ENCODE measurements at places on chromosomes 5 and 9.

GRCh38 chr5:31530541-31531265 is 1.2 kb downstream of the DROSHA start:
- DNase-seq: no peak

DNA sequence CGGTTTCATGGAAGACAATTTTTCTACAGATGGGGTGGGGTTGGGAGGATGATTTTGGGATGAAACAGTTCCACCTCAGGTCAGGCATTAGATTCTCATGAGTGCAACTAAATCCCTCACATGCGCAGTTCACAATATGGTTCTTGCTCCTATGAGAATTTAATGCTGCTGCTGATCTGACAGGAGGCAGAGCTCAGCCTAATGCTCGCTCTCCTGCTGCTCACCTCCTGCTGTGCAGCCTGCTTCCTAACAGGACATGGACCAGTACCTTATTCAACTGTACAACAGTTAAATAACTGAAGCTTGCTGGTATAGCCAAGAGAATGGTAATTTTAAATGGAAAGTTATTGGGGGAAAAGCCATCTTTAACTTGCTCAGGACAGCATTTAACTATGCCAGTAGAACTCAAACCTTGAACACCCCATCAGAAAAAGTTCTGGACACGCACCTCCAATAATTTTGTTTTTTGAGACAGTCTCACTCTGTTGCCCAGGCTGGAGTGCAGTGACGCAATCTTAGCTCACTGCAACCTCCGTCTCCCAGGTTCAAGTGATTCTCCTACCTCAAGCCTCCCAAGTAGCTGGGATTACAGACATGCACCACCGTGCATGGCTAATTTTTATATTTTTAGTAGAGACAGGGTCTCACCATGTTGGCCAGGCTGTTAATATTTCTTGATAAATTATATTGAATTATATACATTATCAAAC is 27.7 kb downstream of the HMGCR start:
- no peak for DNase-seq

- DNase-seq: no peak
Observed at GRCh38 chr9:124792257-124793014, 15.5 kb downstream of the OLFML2A start.

DNA sequence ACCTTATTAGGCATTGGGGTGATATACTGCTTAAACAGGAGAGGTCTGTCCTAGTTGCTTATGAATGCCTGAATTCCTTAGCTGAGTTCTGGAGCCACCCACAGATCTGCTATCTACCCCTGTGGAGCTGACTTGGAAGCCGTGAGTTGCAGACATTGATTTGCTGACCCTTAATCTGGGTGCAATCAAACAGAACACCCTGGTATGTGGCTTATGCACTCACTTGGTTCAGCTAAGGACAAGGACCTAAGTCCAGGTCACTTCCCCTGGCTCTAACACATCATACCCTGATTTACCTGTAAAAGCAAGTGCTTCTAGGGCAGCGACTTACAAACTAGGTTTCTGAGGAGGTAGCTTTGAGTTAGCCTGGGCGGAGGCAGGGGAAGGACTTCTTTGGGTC is 41.6 kb upstream of the TLR4 start:
- no peak for DNase-seq

GRCh38 chr5:172365948-172366608 is 82.5 kb upstream of the UBTD2 start:
- DNase-seq: no peak

- no peak for DNase-seq
Observed at GRCh38 chr9:4301296-4301695, 1.4 kb upstream of the GLIS3 start.

DNA sequence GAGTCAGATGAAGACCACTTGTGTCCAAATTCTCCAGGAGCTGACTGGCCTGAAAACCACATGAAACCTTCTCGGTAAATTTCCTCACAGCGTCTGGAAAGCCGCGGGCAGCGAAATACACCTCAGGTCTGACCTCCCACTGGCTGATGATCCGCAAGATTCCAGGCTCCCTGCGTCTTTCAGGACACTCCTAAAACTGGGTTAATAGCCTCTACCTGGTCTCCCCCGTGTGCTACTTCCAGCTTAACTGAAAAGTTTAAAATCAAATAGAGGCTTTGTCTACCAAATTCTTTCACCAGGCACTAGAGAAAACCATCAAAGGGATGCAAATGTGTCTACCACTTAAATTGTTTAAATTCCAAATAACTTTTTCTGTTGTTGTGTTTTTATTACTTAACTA is 312.6 kb downstream of the DRD1 start:
- DNase-seq: no peak

- DNase-seq: no peak
Observed at GRCh38 chr9:24932785-24933184, 387.1 kb upstream of the IZUMO3 start.

GRCh38 chr9:95103281-95103771 is 214.2 kb downstream of the FANCC start:
- DNase-seq: peak; percentile 36

- DNase-seq: no peak
Observed at GRCh38 chr5:4831325-4831724, 308.8 kb upstream of the ADAMTS16 start.

- DNase-seq: no peak
Observed at GRCh38 chr5:114319236-114319635, 42.6 kb upstream of the KCNN2 start.

GRCh38 chr9:114240647-114241558 is 82.0 kb upstream of the ORM1 start:
- DNase-seq: peak; percentile 51

DNA sequence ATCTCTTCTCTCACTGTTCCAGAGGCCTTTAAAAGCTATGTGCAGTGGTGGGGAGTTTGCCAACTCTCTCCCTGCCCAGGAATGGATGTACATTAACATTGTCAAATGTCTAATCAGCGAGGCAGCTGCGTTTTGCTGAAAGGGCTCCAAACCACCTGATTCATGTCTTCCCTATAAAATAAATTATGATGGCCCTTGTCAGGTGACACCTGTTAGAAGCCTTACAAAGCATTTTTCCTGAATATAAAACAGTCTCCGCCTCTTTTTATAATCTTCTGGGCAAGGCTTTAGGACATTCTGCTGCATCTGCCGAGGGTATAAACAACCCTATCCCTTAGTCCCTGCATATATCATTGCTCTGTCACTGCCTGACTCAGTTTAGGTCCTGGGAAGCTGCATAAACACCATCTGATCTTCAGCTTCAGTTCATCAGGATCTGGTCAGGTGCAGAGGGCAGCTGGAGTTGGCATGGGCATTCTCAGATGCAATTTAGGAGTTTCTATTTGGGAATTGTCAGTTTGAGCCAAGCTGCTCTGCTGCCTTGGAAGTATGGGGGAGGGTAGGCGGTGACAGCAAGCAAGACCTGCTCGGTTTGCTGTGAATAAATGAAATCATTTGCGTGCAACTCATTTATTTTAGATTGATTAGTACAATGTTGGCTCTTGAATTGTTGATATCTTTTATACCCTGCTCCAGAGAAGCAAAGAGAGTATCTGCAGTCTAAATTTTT is 103.5 kb downstream of the ACER2 start:
- DNase-seq: no peak

DNA sequence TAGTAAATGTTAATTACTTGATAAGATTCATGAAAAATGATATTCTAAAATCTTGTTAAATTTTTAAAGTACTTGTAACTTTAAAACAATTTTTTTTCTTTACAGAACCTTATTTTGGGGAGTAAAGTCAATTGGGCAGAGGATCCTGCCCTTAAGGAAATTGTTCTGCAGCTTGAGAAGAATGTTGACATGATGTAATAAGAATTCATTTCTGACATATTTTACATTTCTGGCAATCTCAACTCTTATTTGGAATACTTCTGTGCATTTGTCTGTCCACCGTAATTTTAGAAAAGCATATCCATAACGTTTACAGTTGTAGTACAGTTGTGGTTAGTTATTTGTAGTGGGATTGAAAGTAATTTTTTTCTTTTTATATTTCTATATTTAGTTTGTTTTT is 20.2 kb downstream of the CENPH start:
- no peak for DNase-seq

GRCh38 chr5:108003178-108003577 is 332.4 kb upstream of the EFNA5 start:
- no peak for DNase-seq

- DNase-seq: no peak
Observed at GRCh38 chr9:120921661-120922181, 4.9 kb downstream of the TRAF1 start.

DNA sequence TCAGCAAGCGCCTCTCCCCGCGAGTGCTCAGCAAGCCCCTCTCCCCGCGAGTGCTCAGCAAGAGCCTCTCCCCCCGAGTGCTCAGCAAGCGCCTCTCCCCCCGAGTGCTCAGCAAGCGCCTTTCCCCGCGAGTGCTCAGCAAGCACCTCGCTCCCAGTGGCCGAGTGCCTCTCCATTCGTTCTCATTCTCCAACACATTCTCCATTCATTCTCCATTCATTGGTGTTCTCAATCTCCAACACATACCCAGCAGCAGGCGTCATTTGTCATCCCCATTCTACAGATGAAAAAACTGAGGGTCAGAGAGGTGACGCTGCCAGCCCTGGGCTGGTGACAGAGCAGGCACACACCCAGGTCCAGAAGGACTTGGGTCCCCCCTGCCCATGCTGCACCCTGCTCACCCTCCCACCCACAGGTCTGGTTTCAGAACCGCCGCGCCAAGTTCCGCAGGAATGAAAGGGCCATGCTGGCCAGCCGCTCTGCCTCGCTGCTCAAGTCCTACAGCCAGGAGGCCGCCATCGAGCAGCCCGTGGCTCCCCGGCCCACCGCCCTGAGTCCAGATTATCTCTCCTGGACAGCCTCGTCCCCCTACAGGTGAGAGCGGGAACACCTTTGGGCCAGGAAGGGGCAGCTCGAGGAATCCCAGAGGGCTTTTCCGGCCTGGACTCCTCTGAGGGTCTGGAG is 32.5 kb downstream of the PTGES start:
- DNase-seq: no peak

GRCh38 chr9:91963711-91964240 is 13.7 kb upstream of the ROR2 start:
- DNase-seq: no peak

DNA sequence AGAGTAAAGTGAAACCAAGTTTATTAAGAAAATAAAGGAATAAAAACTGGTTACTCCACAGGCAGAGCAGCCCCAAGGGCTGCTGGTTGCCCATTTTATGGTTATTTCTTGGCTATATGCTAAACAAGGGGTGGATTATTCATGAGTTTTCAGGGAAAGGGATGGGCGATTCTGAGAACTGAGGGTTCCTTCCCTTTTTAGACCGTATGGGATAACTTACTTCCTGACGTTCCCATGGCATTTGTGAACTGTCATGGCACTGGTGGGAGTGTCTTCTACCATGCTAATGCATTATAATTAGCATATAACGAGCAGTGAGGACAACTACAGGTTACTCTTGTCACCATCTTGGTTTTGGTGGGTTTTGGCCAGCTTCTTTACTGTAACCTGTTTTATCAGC is 323.9 kb upstream of the PTGER4 start:
- DNase-seq: no peak

DNA sequence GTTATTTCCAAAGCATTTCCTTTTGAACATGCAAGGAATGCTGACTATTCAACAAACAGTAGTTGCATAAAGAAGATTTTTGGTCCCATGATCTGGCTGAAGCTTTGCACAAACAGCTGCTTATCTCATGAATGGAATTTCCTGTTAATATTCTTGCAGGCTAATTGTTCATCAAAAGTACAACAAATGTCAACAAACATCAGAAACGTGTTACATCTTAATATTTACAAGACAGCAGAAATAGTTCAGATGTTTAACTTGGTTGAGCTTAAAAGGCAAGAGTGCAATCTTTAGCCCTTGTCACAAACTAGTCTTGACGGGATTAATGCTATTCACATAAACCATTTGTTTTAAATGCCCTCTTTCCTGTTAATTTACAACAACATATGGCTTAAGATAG is 47.9 kb upstream of the BASP1 start:
- no peak for DNase-seq

DNA sequence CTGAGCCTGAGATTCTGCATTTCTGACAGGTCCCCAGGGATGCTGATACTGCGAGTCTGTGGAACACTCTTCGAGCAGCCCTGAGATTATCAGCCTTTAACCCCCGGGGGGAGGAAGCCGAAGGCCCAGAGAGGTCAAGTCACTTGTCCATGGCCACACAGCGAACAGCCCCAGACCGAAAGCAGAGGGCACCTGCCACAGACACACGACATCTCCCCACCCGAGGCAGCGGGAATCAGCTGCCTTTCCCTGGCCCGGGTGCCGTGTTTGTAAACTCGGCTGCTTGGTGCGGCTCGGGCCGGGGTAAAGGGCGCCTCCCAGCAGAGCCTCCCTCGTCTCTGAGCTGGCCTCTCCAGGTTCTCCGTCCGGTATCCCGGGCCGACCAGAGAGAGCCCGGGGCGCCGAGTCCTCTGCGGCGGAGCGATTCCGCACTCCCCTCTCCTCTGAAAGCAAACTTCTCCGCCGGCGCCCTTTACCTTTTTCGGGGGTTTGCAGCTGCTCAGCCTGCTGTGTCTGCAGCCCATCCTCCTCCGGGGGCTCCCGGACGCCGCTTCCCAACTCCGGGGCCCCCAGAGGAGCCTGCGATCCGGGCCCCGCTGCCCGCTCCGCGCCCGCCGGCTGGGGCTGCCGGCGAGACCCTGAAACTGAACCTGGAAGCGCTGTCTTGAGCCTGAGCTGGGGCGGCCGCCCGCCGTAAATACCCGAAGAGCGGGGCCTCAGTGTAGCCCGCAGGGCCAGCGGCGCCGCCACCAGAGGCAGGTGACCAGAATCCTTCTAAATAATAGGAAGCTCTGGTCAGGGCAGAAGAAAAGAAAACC is at the start of gene CCDC69:
Gene CCDC69 (minus strand): TSS at position 646 of the 818 bp plus-strand sequence. CDS start 122 bp downstream, at position 524.
- DNase-seq: peak; percentile 8
